ENCODE measurements at places on chromosomes 11 and 22.

GRCh38 chr11:91749251-91749650, 475.4 kb upstream of the FAT3 start:
- DNase-seq = no peak

DNA sequence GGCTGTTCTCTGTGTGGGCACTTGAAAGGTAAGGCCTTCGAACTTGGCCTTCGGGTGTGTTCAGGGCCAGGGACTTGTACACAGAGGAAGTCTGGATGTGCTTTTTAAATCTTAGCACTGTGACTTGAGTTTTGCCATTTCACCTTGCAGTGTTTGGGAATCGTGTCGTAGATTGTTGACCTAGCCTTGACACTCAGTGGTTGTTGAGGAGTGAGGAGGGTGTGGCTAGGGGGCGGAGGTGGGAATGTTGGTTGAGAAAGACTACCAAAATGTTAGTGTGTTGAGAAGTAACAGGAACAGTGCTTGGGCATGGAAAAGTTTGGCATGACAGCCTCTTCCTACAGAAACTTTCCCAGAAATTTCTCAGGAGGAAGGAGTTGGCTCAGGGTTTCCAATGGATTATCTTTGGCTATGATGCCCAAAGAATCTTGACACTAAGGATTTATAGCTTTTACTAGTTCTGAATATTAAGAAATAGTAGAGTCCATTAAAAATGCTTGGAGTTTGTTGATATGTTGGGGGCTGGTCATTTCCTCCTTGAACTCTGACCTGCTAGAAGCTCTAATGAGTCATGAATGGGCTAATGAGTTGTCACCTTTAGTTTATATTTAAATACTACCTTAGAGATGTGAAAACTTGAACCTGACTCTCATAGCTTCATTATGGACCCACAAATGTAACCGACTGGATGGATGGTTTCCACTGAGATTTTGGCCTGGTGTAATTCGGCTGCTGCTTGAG, 40.6 kb downstream of the BARX2 start:
- no peak for DNase-seq

DNA sequence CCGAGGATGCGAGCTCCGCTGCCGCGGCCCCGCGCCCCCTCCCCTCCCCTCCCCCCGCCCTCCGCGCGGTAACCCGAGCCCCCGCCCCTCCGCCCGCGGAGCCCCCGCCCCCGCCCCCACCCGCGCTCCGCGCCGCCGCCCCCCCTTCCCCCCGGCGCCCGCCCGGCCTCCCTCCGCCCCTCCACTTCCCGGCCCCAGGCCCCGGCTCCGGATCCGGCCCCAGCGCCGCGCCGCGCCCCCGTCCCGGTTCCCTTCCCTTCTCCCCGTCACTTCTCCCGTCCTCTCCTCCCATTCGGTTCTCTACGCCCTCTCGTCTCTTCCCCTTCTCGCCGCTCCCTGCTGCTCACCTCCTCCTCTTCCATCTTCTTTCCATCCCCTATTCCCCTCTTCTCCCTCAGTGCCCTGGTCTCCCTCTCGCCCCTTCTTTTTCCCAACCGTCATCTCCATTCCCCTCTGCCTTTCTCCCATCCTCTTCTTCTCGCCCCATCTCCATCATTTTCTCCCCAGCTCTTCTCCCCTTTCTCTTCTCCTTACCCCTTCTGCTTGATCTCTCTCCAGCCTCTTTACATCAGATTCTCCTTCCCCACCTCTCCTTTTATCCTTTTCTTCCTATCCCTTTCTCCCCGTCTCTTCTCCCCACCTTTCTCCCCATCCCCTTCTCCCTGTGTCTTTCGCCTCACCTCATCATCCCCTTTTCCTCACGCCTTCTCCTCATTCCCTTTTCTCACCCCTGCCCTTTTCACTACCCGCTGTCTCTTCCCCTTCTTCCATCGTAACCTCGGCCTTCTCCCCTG, at the start of gene DCHS1:
TSS of gene DCHS1 (minus strand) at position 20 of the 794 bp plus-strand sequence. CDS start 14,196 bp downstream, outside the sequence.
- DNase-seq = no peak

DNA sequence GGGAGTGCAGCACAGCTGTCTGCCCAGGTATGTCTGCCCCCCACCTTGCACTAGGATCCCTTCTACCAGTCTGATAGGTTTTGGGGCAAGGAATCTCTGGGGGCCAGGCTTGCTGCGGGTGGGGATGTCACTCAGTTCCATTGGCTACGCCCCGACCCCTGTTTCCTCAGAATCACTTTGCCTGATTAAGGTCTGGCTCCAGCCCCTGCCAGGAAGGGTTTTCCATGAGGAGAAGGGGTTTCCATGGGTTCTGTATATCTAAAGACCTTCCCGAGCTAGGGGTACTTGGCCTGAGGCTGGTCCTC, 14.0 kb downstream of the OTOG start:
- no peak for DNase-seq

GRCh38 chr11:77082838-77083565, 16.2 kb downstream of the CAPN5 start:
- DNase-seq = no peak

GRCh38 chr11:60900673-60901404, 5.5 kb downstream of the PRPF19 start:
- DNase-seq = no peak

GRCh38 chr11:266676-267439, 11.3 kb upstream of the NLRP6 start:
- DNase-seq = no peak

- no peak for DNase-seq
Observed at GRCh38 chr11:70834277-70834940, 418.0 kb downstream of the SHANK2 start.

- DNase-seq = no peak
Observed at GRCh38 chr22:27732841-27733240, 68.7 kb downstream of the MN1 start.

DNA sequence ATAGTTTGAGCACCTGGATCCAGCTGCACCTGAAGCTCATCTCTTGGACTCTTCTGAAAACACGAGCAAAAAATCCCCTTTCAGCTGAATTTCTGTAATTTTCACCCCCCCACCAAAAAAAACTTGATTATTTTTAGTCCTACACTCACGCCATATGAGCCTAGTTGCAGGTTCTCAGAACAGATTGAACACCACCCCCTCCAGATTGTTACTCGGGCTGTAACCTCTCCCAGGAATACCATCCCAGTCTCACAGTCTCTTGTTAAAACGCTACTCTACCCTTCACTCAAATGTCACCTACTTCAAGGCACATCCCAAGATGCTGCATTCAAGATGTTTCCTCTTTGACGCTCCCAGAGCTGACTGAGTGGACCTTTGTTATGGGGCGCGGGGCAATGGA, 96.3 kb upstream of the PRDM11 start:
- no peak for DNase-seq

GRCh38 chr11:5504403-5504921, 5.3 kb downstream of the UBQLN3 start:
- DNase-seq = no peak

GRCh38 chr11:61342207-61342803, 9.3 kb downstream of the TKFC start:
- DNase-seq = no peak

DNA sequence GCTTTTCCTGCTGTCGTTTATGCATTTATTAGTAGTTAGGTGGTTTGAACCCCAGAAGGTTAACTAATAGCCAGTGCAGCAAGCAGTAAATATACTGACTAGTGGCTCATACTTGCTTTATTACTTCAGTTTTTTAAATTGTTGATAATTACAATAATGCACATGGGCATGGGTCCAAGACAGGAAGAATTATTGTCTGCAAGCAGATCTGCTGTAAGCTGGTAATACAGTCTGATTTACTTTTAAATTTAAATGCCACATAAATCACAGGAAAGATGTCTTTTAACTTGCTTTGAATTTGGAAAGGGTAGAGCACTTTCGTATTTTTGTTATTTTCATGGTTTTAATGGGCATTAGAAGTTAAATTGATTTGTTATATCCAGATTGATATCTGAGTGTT, 27.1 kb downstream of the APLP2 start:
- DNase-seq = no peak

DNA sequence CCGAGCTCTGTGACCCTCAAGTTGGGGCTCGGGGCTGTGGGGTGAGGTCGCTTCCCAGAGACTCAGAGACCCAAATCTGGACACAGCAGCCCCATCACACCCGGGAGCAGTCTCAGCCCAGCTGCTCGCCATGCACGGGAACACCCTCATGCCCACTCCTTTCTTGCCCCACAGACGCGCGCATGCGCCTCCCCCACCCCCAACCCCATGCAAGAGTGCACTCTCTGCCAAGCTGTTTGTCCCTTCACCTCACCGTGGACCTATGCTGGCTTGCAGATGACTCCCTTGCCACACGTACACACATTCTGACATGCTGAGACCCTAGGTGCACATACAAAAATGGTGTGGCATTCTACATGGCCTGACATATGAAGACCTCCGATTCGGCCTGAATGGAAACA, 478 bp upstream of the CD248 start:
- no peak for DNase-seq

GRCh38 chr11:120911943-120912342, 112.0 kb upstream of the TBCEL start:
- DNase-seq = no peak

- DNase-seq = no peak
Observed at GRCh38 chr11:83493034-83493433, 206.9 kb upstream of the CCDC90B start.

- DNase-seq = no peak
Observed at GRCh38 chr22:45852826-45853225, 124.1 kb downstream of the WNT7B start.

GRCh38 chr22:43889860-43890253, 2.0 kb downstream of the PNPLA5 start:
- no peak for DNase-seq

DNA sequence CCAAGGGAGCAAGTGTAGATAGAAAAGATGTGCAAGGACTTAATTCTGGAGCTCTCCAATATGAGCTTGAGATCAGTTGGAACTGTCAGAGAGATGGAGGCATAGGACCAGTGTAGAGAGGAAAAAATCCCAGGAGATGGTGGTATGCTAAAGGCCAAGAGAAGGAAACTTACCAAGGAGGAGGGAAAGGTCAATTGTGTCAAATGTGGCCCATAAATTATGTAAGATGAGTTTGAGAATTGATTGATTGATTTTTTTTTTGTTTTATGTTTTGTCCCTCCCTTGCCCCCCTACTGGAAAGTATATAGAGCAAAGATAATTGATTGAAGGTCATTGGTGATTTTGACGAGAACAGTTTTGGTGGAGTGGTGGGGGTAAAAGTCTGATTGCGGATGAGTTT, 2.8 kb upstream of the USP2 start:
- no peak for DNase-seq

DNA sequence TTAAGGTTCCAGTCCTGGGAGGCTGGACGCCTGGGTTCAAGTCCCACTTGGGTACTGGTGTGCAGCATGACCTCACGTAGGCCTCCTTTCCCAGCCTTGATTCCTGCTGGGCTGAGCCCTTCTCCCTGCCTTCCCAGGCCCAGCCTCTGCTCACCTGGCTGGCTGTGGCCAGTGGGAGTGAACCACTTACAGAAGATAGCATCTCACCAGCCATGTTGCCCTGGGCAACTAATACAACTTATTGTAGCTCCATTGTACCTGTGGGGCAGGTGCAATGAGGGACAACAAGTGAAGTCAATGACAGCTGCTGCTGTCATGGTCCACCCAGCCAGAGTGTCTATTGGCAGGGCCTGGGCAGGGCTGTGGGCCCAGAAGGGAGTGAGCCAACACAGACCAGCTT, 48.4 kb upstream of the MPEG1 start:
- DNase-seq = no peak

GRCh38 chr11:36312611-36313472, 16.8 kb downstream of the PRR5L start:
- no peak for DNase-seq

GRCh38 chr11:13423372-13423771, 39.6 kb downstream of the BTBD10 start:
- no peak for DNase-seq

GRCh38 chr11:101091781-101092180, 37.8 kb downstream of the PGR start:
- no peak for DNase-seq
